ENCODE measurements at places on chromosomes 3 and 15. TPM values are rescaled to one million over a fixed set of nuclear protein-coding genes. Genes with fewer than 3 reads are reported as not detected.

MEX3B gene
- 2.5 TPM for total RNA-seq

CADM2 gene
- 0.87 TPM for total RNA-seq

DAZL gene
- not detected for total RNA-seq

WNT7A gene
- 5.5 TPM for total RNA-seq

GRCh38 chr3:46472736-46473135 lies 8.0 kb upstream of the LTF start:
- no peaks in the 10 kb centered on the region for H3K27me3 ChIP-seq
- H3K4me1 ChIP-seq: peaks cover 15% of the 10 kb centered on the region
- DNase-seq: no peak
- H3K4me3 ChIP-seq: no peak overlapping the region

DNA sequence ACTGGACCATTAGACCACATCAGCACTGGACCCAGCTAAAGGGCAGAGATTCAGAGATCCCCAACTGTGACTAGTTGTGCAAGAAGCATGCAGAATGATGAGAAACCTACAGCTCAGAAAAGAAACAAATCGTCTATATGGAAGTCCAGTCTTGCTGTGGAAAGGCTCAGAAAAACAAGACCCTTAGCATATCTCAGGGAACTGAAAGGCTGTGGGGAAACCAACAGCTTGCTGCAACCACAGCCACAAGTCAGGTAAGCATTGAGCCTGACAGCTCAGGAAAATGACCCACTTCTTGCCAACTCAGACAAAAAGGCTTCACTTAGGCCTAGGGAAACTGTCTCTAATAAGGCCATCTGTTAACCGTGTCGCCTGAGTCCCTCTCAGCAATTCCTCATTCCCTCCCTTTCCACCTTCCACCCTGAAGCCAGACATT lies 145.6 kb downstream of the LSAMP start:
- no peaks in the 10 kb centered on the region for H3K4me1 ChIP-seq
- no peak overlapping the region for H3K4me3 ChIP-seq
- no peak for DNase-seq
- H3K36me3 ChIP-seq: no peaks in the 10 kb centered on the region
- H3K27ac ChIP-seq: no peak overlapping the region
- no peaks in the 10 kb centered on the region for H3K27me3 ChIP-seq

DNA sequence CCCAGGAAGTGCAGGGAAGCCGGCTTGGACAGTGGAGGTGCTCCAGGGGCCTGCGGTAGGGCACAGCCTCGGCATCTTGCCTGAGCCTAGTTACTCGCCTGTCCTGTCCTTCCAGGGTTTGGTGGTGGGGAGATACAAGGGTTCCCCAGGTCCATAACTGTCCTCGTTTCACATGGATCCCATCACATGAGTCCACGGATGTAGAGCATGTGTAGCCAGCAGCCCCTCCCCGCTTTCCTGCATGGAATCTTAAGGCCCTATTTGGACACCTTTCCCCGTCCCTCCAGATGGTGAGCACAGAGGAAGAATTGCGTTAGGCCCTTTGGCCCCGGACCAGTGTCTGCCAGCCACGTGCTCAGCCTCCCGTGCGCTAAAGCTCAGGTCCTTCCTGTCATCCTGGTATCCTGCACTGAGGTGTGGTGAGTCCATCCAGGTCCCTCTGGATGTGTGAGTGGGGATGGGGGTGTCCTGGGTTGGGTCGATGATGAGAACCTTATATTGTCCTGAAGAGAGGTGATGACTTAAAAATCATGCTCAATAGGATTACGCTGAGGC lies 230.4 kb downstream of the SNRPN start:
- no peak overlapping the region for H3K4me3 ChIP-seq
- no peaks in the 10 kb centered on the region for H3K27me3 ChIP-seq
- no peak overlapping the region for H3K27ac ChIP-seq
- no peak for DNase-seq
- no peaks in the 10 kb centered on the region for H3K36me3 ChIP-seq
- no peaks in the 10 kb centered on the region for H3K4me1 ChIP-seq

DNA sequence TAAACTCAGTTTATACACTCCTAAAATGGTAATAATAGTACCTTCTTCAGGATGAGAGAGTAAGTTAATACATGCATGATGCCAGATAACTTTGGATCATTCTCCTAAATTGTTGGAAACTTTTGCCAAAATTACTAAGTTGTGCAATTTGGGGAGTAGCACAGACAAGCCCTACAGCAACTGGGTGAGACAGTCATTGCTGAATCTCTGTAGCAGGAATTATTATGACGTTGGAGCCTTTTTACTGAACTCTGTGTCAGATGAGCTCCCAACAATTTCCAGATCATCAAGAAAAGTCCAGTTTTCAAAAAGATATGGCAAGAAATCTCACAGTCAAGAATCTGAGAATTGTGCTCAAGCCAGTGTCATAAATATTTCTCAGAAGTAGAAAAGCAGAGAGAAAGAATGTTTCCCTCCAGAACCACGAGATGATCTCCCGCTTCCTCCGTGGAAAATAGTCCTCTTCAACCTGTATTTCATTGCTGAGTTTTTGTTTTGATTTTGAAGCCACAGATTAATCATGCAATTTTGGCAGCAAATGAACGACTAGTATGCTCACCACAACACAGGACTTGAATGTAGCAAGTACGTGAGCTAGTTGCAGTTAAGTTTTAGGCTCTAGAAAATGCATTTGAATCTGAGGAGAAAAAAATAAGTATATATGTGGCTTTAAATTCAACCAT lies 485.4 kb downstream of the CNTN6 start:
- H3K36me3 ChIP-seq: no peaks in the 10 kb centered on the region
- H3K4me1 ChIP-seq: no peaks in the 10 kb centered on the region
- no peaks in the 10 kb centered on the region for H3K27me3 ChIP-seq
- no peak overlapping the region for H3K4me3 ChIP-seq

- no peaks in the 10 kb centered on the region for H3K4me1 ChIP-seq
- H3K36me3 ChIP-seq: no peaks in the 10 kb centered on the region
- no peaks in the 10 kb centered on the region for H3K27me3 ChIP-seq
- H3K27ac ChIP-seq: no peak overlapping the region
Observed at GRCh38 chr15:31149088-31149505, 47.6 kb upstream of the TRPM1 start.

GRCh38 chr3:149542375-149543312 lies 68.1 kb downstream of the TM4SF4 start:
- H3K36me3 ChIP-seq: no peaks in the 10 kb centered on the region
- H3K27me3 ChIP-seq: no peaks in the 10 kb centered on the region
- H3K27ac ChIP-seq: peak overlapping the region; percentile 45
- H3K4me3 ChIP-seq: no peak overlapping the region
- DNase-seq: no peak
- peaks cover 4% of the 10 kb centered on the region for H3K4me1 ChIP-seq

DNA sequence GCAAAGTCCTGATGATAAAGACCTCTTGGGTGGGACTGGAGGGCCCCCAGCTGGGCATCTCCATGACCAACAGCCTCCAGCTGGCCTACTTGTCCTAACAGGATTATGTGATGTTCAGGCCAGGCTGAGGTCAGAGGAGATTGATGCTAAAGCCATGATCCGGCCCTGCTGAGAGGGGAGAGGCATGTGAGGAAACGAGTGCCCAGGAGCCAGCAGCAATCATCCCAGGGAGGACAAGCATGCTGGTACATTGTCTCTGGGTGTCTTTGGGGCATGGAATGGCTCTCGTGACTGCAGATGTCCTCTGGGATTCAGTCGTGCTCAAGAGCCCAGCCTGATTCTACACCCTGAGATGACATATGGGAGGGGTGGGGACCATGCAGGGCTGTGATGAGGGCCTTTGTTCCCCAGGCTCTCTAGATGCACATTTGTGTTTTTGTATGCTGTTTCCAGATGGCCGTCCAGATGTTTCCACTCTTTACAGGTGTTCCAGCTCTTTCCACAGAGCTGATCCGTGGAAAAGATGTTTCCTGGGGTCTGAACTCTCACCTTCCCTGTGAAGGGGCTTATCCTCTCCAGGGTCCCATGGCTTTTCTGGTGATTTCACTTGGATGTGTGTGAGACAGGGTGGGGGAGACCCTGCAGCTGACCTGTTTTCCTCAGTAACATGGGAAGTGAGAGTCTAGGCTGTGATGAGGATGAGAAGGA lies 20.2 kb downstream of the SLC24A1 start:
- no peak for DNase-seq
- no peak overlapping the region for H3K27ac ChIP-seq
- H3K4me3 ChIP-seq: no peak overlapping the region
- peaks cover 7% of the 10 kb centered on the region for H3K4me1 ChIP-seq

GRCh38 chr3:11591002-11591355 lies 52.7 kb downstream of the VGLL4 start:
- peaks cover 47% of the 10 kb centered on the region for H3K4me1 ChIP-seq
- peak overlapping the region; percentile 79 for H3K27ac ChIP-seq
- no peak overlapping the region for H3K4me3 ChIP-seq
- DNase-seq: no peak
- H3K36me3 ChIP-seq: no peaks in the 10 kb centered on the region
- no peaks in the 10 kb centered on the region for H3K27me3 ChIP-seq

GRCh38 chr15:84016371-84016770 lies 219.2 kb upstream of the GOLGA6L4 start:
- H3K36me3 ChIP-seq: no peaks in the 10 kb centered on the region
- H3K4me1 ChIP-seq: no peaks in the 10 kb centered on the region
- no peaks in the 10 kb centered on the region for H3K27me3 ChIP-seq

- H3K36me3 ChIP-seq: no peaks in the 10 kb centered on the region
- no peaks in the 10 kb centered on the region for H3K4me1 ChIP-seq
- no peak overlapping the region for H3K4me3 ChIP-seq
Observed at GRCh38 chr3:103170651-103171050, 735.8 kb downstream of the ZPLD1 start.

DNA sequence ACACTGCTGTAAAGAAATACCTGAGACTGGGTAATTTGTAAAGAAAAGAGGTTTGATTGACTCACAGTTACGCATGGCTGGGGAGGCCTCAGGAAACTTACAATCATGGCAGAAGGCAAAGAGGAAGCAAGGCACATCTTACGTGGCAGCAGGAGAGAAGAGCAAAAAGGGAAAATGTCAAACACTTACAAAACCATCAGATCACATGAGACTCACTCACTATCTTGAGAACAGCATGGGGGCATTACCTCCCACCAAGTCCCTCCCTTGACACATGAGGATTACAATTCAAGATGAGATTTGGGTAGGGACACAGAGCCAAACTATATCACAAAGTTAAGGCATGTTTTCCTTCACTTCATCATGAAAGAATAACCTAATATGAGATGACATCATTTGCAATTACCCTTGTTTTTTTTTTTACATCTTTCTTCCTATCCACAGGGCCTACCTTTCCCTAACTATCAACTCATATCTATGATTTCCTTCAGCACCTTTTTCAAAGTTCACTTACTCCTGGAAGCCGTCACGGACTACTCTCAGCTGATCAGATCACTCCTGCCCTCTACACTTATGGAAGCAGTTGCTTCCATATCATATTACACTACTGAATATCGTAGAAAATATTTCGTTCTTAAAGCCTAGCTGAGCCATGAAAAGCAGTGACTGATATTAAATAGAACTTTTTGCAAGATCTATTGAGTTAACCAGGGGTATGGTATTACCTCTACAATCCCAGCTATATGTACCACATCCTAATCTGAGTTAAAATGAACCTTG lies 25.5 kb upstream of the ATP8B4 start:
- peaks cover 14% of the 10 kb centered on the region for H3K4me1 ChIP-seq
- no peak overlapping the region for H3K4me3 ChIP-seq
- no peak for DNase-seq

GRCh38 chr3:184040010-184040409 lies 8.5 kb downstream of the HTR3D start:
- peaks cover 4% of the 10 kb centered on the region for H3K4me1 ChIP-seq
- H3K27ac ChIP-seq: no peak overlapping the region
- H3K4me3 ChIP-seq: no peak overlapping the region
- DNase-seq: no peak
- H3K27me3 ChIP-seq: no peaks in the 10 kb centered on the region
- H3K36me3 ChIP-seq: no peaks in the 10 kb centered on the region

DNA sequence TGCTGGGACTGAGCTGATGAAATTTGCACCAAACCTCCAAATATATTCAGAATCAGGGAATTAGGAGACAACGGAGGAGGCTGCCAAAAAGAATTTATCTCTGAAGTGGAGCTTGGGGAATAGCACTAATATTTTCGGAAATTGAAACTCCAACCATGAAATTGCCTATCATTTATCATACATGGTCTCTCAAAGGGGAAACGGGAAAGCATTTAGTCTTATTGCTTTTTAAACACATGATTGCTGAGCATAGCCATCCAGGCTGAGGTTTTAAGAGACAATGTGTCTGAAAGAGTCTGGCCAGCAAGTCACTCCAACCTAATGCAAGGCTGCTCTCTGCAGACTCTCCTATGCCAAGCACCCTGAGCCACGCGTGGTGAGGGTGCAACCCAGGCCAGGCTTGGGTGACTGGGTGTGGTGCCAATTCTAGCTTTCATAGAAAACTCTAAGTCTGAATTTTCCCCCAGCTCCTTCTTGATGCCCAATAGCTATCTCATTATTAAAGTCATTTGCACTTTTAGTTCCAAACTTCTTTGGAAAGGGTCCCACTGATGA lies 200.2 kb downstream of the RPLP1 start:
- H3K36me3 ChIP-seq: no peaks in the 10 kb centered on the region
- H3K4me3 ChIP-seq: no peak overlapping the region
- no peak overlapping the region for H3K27ac ChIP-seq

DNA sequence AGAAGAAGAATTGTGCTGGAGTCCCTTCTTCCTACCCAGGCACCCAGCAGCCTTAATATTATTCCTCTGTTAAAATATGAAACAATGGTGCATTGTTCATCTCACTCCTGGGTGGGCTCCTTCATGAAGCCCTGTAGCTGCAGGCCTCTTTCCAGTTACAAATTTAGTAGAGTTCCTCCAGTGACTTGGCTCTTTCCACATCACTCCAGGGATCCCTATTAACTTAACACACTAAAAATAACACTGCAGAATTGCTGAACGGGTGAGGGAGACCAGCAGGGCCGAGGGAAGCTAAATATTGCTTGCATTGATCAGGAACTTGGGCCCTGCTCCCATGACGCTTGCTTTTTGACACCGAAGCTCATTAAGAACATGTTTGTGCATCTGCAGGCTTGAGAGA lies 142.3 kb downstream of the PDCD6IP start:
- DNase-seq: no peak
- H3K4me3 ChIP-seq: no peak overlapping the region
- no peaks in the 10 kb centered on the region for H3K4me1 ChIP-seq
- H3K36me3 ChIP-seq: no peaks in the 10 kb centered on the region
- no peak overlapping the region for H3K27ac ChIP-seq
- no peaks in the 10 kb centered on the region for H3K27me3 ChIP-seq

DNA sequence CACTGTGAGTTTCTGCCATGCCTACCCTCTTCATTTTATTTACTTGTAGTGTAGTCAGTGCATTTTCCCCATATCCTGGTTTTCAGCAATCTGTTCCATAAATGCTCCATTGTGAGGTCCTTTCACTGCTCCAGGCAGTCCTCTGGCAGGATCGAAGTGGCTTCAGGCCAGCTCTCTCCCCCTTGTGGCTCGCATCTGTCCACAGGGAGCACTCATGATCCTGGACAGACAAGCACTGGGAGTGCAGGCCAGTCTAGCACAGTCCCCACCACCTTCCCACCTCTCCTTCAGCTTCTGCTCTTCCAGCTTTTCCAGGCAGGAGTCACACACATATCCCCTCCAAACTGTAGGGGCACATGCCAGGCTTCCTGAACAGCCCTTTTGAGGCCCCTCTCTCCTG lies 173.6 kb downstream of the PPM1L start:
- no peaks in the 10 kb centered on the region for H3K36me3 ChIP-seq
- no peak overlapping the region for H3K4me3 ChIP-seq
- H3K27me3 ChIP-seq: no peaks in the 10 kb centered on the region
- H3K4me1 ChIP-seq: no peaks in the 10 kb centered on the region
